Esophagus muscularis mucosa (tissue), 4 donors: ENCODE measurements at places on chromosomes 16 and 17. TPM values are rescaled to one million over a fixed set of nuclear protein-coding genes. Genes with fewer than 3 reads are reported as not detected.

Gene GNG13
- not detected for total RNA-seq

Gene CTNS
- total RNA-seq, result 16.7 TPM

Gene CMTM1
- 1.4 TPM for total RNA-seq

DNA sequence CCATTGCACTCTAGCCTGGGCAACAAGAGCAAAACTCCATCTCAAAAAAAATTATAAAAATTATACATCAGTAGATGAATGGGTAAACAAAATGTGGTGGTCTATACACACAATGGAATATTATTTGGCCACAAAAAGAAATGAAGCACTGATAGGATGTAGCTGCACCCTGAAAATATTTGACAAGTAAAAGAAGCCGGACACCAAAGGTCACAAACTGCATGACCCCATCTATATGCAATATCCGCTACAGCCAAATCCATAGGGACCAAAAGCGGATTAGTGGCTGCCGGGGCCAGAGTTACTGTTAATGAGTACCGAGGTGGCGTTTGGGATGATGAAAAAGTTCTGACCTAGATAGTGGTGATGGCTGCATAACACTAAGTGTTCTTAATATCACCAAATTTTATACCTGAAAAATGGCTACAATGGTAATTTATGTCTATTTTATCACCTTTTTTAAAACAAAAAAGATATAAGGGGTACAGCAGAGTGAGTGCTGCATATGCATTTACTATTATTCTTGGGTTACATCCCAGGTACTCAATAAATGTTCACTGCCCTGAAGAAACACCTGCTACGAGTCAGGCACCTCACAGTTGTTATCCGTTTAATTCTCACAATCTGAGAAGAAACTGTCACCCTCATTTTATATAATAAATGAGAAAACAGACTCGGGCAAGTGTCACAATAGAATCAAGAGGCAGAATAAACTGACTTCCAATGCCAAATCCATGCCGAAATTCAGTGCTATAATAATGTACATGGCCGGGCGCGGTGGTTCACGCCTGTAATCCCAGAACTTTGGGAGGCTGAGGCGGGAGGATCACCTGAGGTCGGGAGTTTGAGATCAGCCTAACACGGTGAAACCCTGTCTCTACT is 807 bp upstream of the HBQ1 start:
- no peak overlapping the region for H3K27ac ChIP-seq
- no peaks in the 10 kb centered on the region for H3K36me3 ChIP-seq
- no peak overlapping the region for H3K4me3 ChIP-seq
- no peak for DNase-seq

- peaks cover 88% of the 10 kb centered on the region for H3K4me1 ChIP-seq
- no peak for DNase-seq
- no peak overlapping the region for H3K27ac ChIP-seq
- H3K36me3 ChIP-seq, result no peaks in the 10 kb centered on the region
Observed at GRCh38 chr17:17058304-17058703, 16.0 kb downstream of the MPRIP start.

- no peaks in the 10 kb centered on the region for H3K36me3 ChIP-seq
- no peak for DNase-seq
- H3K4me3 ChIP-seq, result no peak overlapping the region
- no peak overlapping the region for H3K27ac ChIP-seq
Observed at GRCh38 chr16:49116873-49117272, 164.8 kb downstream of the CBLN1 start.

- H3K4me3 ChIP-seq, result no peak overlapping the region
- no peaks in the 10 kb centered on the region for H3K27me3 ChIP-seq
- no peak for DNase-seq
Observed at GRCh38 chr16:31253642-31254045, 6.1 kb upstream of the ITGAM start.

- DNase-seq, result no peak
- no peaks in the 10 kb centered on the region for H3K36me3 ChIP-seq
- no peak overlapping the region for H3K4me3 ChIP-seq
- H3K27me3 ChIP-seq, result no peaks in the 10 kb centered on the region
- H3K27ac ChIP-seq, result no peak overlapping the region
Observed at GRCh38 chr16:81158964-81159363, 62.8 kb upstream of the GCSH start.

- no peaks in the 10 kb centered on the region for H3K4me1 ChIP-seq
- H3K27me3 ChIP-seq, result no peaks in the 10 kb centered on the region
- no peak overlapping the region for H3K4me3 ChIP-seq
- H3K36me3 ChIP-seq, result no peaks in the 10 kb centered on the region
Observed at GRCh38 chr16:73480381-73480780, 432.5 kb upstream of the ZFHX3 start.

- peaks cover 35% of the 10 kb centered on the region for H3K36me3 ChIP-seq
- peak overlapping the region; percentile 89 for H3K27ac ChIP-seq
- peaks cover 21% of the 10 kb centered on the region for H3K4me1 ChIP-seq
- no peak for DNase-seq
- H3K27me3 ChIP-seq, result no peaks in the 10 kb centered on the region
Observed at GRCh38 chr16:69311533-69312387, 610 bp downstream of the VPS4A start.

DNA sequence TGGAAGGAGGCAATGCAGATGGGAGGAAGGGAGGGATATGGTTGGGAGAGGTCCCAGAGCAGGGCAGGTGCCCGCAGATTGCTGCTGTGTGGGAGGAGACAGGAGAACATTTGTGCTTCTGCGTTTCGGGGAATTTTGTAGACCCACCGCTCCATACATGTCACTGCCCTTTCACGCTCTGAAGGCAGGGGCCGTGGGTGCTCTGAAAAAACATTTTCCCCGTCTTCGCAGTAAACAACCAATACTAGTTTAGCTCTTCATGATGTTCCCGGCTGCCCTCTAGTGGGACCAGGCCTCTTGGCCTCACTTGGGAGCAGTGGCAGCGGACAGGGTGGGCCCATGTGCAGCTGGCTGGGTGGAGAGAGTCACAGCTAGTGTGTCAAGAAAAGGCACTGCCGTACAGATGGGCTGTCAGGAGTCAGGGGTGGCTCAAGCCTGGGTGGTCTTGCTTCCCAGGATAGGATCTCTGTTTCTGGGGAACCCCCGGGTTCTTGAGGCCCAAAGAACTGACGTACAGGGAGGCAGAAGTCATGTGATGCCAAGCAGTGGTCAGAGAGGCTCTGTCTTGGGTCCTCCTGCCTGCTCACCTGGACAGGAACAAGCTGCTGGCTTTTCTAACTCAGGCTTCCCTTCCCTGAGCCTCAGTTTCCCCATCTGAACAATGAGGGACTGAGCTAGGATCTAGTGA is 46.5 kb upstream of the CPNE2 start:
- H3K36me3 ChIP-seq, result peaks cover 36% of the 10 kb centered on the region
- no peak for DNase-seq
- H3K4me1 ChIP-seq, result peaks cover 12% of the 10 kb centered on the region
- no peaks in the 10 kb centered on the region for H3K27me3 ChIP-seq
- no peak overlapping the region for H3K27ac ChIP-seq
- H3K4me3 ChIP-seq, result no peak overlapping the region

DNA sequence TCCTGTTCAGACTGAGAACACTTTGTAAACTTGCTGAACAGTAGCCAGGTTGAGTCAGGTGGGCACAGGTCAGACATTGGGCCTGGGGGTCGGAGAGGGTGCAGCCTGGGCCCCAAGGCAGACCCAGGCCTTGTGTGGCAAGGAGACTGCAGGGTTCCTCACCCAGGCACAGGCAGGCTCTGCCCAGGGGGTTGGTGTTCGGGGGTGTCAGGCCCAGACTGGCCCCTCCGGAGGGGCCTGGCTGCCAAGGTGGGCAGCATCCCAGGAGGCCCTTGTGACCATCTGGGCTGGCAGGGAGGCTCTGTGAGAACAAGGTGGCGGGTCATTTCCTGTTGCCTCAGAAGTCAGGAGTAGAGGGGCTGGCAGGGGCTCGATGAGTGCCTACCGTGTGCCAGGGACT is 585 bp upstream of the MYO15A start:
- H3K36me3 ChIP-seq, result peaks cover 33% of the 10 kb centered on the region
- H3K27me3 ChIP-seq, result no peaks in the 10 kb centered on the region
- no peak for DNase-seq
- H3K4me1 ChIP-seq, result no peaks in the 10 kb centered on the region
- no peak overlapping the region for H3K4me3 ChIP-seq
- H3K27ac ChIP-seq, result no peak overlapping the region

GRCh38 chr17:30203471-30203981 is 32.0 kb downstream of the SLC6A4 start:
- H3K4me3 ChIP-seq, result no peak overlapping the region
- H3K4me1 ChIP-seq, result no peaks in the 10 kb centered on the region
- H3K27me3 ChIP-seq, result no peaks in the 10 kb centered on the region
- DNase-seq, result no peak
- no peaks in the 10 kb centered on the region for H3K36me3 ChIP-seq

DNA sequence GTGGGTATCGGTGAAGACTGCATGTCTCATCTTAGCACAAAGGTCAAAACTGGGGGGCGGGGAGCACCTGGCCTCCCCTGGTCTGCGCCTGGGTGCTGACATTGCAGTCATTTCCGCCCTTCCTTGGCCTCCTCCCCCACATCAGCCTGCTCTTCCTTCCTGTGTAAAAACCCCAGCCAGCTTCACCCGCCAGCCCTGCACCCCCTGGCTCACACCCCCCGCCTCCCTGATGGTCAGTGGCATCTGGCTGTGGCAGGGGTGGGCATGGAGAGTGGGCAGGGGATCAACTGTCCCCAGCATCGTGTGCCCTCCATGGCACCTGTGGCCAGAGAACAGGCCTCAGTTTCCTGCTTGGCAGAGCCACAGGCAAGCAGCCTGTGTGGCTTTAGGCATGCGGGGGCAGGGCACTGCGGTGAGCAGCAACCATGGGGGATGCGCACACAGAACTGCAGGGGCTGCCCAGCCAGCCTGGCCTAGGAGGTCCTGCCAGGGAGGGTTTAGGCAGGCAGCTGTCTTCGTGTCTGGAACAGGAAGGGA is 26.5 kb upstream of the LASP1NB start:
- H3K27me3 ChIP-seq, result no peaks in the 10 kb centered on the region
- H3K4me3 ChIP-seq, result no peak overlapping the region
- H3K36me3 ChIP-seq, result peaks cover 67% of the 10 kb centered on the region
- H3K4me1 ChIP-seq, result peaks cover 82% of the 10 kb centered on the region

DNA sequence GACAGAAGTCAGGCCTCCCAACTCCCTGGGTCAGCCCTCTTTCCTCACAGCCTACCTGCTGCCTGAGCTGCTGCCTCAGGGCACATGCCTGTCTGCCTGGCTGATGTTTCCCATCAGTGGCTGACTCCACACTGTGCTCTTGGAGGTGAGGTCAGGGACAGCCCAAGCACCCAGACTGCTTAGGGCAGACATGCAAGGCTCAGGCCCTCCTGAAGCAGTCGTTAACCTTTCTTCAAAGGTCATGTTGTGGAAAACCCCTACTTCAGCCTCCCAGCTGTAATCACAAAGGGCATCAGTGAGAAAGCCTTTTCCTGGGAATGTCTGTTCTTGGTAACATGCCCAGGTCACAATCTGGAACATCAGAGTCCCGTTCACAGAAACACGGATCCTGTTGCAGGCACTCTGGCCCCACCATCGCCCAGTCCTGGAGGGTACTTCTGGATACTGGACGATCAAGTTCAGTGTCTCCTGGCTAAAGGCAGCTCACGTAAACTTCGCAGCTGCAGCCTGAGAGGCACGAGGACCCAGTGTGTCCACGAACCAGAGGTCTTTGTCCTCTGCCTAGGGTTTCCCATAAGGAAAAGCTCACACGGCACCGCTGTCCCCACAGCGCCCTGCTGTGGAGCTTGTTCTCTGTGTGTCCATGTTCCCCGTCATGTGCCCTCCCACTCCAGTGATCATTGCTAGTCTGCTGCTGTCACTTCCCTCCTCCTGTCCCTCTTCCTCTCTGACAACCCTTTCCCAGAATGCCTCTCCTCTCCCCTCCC is 54.9 kb downstream of the GNAO1 start:
- H3K4me3 ChIP-seq, result no peak overlapping the region
- H3K27ac ChIP-seq, result no peak overlapping the region
- peaks cover 8% of the 10 kb centered on the region for H3K4me1 ChIP-seq
